Stimulated activated CD4-positive, alpha-beta T cell treated with anti-CD3 and anti-CD28 coated beads, Interleukin-2, amount 100 ng/mL, for 48 hours (primary cell): ENCODE measurements at places on chromosomes 7 and 10.

DNA sequence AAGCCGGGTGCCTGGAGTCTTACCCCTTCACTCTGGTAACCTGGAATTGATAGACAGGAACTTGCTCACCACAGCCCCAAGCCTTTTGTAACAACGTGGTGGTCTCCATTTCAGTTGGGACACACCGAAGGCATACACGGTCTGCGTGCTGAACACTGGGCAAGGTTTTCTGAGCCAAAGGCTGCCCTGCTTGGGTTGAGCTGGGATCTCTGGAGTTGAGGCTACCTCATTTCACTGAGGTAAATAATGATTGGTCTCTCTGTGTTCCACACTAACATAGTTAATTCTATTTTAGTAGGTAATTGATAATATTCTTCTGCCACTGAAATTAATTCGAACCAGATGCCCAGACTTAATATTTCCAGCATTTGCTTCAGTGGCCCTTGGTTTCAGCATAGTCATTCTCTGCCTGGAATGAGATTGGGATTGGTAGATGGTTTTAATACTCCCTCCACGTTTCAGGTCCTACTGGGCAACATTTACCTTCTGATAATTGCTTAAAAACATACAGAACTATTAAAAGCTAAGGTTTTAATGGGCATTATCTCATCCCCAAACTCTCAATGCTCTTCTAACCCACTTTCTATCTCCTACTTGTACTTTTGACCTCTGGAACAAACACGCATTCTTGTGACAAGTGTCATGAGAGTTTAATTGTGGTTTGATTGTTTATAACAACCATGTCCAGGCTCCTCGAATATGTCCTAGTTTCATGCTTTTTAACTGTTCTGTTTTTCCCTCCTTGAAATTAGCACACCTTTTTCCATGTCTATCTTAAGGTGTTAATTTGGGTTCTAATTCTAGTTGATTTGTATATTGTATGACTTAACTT is 202.3 kb upstream of the KLF6 start:
- DNase-seq = no peak

- DNase-seq = no peak
These were observed 45.0 kb upstream of the DPYSL4 start for GRCh38 chr10:132141526-132142395.

GRCh38 chr7:25503306-25503705 is 275.0 kb upstream of the NPVF start:
- DNase-seq = no peak

- DNase-seq = no peak
These were observed 105.0 kb downstream of the PRTFDC1 start for GRCh38 chr10:24847112-24848070.

- no peak for DNase-seq
These were observed 26.4 kb upstream of the GNA12 start for GRCh38 chr7:2870471-2870931.

- DNase-seq = no peak
These were observed 206.5 kb downstream of the DNAJB6 start for GRCh38 chr7:157543276-157543675.

GRCh38 chr7:17882685-17883084 is 57.6 kb downstream of the SNX13 start:
- no peak for DNase-seq

- DNase-seq = no peak
These were observed 189.6 kb upstream of the INHBA start for GRCh38 chr7:41892356-41893100.

- no peak for DNase-seq
These were observed 79.5 kb downstream of the PARP12 start for GRCh38 chr7:139982927-139983920.

GRCh38 chr7:70321016-70321590 is 722.8 kb downstream of the AUTS2 start:
- no peak for DNase-seq

GRCh38 chr10:71272056-71272771 is 46.8 kb upstream of the SLC29A3 start:
- no peak for DNase-seq

GRCh38 chr7:102069931-102070629 is 216.6 kb upstream of the SH2B2 start:
- no peak for DNase-seq

GRCh38 chr10:75314570-75314969 is 78.8 kb upstream of the COMTD1 start:
- DNase-seq = no peak

GRCh38 chr7:11021468-11021867 is 47.8 kb downstream of the PHF14 start:
- no peak for DNase-seq

- DNase-seq = no peak
These were observed 73.5 kb downstream of the MKLN1 start for GRCh38 chr7:131401194-131401593.

DNA sequence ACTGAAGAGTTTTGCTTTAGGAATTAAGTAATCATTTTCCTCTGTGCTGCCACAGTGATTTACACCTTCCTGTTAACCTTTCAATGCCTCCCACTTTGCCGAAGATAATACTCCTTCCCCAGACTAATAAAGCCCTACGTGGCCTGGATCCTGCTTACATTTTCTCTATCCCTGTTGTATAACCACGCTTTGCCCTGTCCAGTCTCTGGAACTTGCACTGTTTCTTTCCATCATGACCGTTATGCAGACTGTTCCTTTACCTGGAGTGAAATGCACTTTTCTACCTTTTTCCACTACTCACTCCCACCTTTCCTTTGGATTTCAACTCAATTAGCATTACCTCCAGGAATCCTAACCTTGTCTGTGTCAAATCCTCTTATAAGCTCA is 154.4 kb downstream of the PRKG1 start:
- no peak for DNase-seq

DNA sequence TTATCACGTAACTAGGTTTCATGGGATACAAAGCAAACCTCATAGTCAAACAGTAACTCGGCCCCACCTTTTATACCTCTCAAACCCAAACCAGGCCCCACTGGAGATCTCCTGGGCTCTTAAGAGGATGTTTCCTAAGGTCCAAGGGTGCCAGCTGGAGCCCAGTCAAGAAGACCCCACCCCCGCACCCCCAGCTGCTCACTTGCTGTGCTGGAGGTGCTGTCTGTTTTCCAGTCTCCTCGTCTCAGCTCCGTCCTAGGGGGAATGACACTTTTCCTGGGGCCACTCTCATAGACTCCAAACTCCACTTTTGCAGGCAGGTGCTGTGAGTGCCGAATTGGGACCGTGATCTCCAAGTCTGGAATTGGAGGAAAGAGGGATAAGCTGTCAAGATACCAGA is 22.7 kb upstream of the TM9SF3 start:
- no peak for DNase-seq

DNA sequence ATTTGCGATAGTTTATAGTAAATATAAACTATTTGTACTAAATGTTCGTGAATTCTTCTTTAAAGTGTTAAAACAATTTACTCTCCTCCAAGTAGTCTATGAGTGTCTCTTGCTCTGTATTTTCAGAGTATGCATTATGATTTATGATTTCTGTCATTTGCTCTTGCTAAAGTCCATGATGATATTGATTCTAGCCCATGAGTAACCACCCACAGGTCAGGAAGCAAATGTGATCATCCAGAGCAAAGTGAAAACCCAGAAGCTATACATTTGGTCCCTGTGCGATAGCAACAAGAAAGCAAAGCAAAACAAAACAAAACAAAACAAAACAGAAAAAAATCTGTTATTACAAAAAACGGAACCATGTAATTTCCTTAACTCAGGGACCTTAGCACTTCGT is 225.9 kb downstream of the HDAC9 start:
- no peak for DNase-seq

DNA sequence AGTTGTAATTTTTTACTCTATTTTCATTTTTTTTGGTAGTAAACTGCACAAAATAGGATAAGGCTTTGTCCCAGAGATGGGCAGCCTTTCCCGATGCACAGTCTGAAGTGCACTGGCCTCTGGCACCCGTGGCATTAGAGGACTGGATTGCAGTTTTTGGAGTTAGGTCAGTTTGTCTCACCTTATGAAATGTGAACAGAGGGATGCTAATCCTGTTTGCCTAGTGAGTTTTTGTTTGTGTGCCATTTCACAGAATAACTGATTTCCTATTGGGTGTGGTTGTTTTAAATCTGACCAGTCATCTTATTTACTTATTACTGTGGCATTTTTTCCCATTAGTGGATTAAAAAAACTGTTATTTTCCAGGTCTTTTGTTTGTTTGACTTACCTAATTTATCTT is 109.5 kb upstream of the GATA3 start:
- DNase-seq = no peak

DNA sequence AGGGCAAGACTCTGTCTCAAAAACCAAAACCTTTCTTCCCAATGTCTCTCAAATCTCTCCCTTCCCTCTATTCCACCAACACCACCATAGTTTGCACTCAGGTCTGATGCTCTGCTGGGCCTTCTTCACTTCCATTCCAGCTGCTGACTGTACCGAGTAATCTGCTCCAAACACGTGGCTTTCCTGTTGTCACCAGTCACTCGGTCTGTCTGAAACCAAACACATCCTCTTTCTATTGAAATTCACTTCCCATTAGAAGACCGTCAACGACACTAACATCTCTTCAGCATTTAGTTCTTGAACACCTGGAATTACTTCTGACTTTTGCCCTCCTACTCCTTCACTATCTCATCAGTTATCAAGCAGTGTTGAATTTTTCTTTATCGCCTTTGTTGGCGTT is 4.7 kb upstream of the NRF1 start:
- DNase-seq = no peak

- no peak for DNase-seq
These were observed 115.5 kb upstream of the GALNT17 start for GRCh38 chr7:71016401-71016800.

DNA sequence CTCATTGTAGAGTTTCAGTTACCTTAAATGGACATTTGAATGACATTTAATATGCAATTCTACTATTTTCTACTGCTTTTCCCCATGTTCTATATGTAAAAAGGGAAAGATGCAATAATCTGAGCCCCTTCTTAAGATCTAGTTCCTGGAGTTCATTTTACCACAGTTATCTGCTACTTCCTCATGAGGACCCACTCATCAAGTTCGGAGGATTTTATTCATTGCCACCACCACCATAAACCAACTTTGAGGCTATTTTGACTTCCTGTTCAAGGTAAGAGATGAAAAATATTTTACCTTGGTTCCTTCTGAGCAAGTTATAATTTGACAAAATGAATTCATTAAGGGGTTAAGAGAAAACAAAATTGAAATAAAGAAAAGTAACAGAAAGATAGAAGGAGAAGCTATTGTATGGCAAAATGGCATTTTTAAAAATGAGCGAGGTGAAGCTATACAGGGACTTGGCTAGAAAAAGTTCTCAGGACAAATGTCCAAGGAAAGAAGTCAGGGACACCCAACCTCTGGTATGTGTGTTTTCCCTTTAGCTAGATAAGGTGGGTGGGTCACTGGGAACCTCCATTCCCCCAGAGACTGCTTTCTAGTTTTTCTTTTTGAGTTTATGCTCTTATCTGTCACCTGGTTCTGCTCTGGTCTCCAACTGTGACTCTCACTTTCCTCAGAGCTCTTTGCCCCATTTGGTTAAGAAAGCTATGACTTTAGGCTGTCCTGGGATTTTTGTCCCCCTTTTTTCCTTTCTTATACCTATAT is 14.9 kb upstream of the FAM3C start:
- no peak for DNase-seq

GRCh38 chr7:123624527-123625183 is 23.0 kb downstream of the ASB15 start:
- peak; percentile 70 for DNase-seq

GRCh38 chr10:128709686-128710085 is 583.5 kb upstream of the MKI67 start:
- no peak for DNase-seq

- no peak for DNase-seq
These were observed 51.8 kb upstream of the BMPER start for GRCh38 chr7:33853361-33854062.

DNA sequence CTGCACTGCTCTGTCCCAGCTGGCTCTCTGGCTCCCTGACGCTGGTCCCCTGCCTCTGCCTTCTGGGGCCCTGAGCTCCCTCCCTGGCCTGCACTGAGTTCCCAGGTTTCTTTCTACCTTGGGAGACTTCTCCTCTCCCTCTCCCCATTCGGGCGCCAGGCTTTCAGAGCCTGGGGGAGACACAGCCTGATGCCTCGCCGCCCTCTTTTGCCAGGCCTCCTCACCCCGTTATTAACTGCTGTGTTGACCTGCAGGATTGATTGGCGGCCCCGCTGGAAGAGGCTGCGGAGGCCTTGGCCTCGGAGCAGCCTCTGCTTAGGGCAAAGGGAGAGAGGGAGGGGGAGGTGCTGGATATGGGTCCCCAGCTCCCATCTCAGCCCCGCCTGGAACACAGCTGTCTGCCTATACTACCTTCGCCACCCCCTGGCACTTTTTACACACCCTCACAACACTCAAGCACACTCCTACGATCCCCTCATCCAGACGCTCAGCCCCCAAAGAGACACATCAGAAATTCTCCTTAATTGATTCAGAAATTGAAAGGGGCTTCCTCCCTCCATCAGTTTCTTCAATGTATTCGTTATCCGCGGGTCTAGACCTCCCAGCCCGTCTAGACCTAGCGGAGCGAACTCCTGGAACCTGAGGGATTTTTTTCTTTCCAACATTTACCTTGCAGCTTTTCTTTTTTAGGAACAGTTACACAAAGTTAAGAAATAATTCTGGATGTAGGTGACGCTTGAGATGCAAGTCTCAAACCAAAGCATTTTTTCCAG is 7.1 kb upstream of the PAX2 start:
- DNase-seq = no peak
